Hindlimb muscle (tissue), 1 donor: ENCODE measurements at places on chromosomes 12 and 14.

DNA sequence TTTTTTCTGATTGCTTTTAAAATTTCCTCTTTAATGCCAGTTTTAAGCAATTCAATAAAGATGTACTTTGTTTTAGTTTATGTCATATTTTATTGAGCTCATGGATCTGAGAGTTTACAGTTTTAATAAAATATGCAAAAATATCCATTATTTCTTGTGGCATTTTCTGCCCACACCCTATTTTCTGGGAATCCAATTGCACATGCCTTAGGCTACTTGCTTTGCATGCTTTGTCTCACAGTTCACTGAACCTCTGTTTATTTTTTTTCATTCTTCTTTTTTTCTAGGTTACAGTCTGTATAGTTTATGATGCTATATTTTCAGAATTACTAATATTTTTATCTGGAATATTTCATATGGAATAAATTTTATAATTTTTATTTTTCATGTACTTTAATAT lies 1258.0 kb downstream of the FSCB start:
- no peak for DNase-seq

GRCh38 chr14:22418631-22419030 lies 170.4 kb downstream of the DAD1 start:
- DNase-seq, result no peak

- DNase-seq, result no peak
Observed at GRCh38 chr12:126359216-126359615, 1294.0 kb downstream of the AACS start.

DNA sequence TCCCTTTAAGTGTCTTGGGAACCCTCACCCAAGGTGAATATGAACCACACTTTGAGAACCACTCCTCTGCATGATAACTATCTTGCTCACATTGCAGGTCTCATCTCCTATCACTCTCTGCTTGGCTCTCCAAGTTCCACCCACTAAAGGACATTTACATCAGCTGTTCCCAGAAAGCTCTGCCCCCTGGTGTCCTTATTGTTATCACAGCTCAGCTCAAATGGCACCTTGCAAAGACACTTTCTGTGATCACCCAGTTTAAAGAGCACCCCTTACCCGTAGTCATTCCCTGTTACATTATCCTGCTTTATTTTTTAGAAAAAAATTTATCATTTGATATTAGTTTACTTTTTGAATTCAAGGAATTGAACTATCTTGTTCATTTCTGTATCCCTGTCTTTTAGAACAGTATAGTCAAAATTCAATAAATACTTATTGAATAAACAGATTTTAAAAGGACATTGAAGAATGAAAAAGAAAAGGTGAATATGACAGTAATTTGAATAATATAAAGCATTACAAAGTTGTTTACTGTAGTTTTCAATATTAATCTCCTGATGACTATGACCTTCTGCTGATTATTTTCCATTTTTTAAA lies 20.5 kb upstream of the GUCY2C start:
- peak; percentile 8 for DNase-seq

GRCh38 chr14:70755655-70756054 lies 53.7 kb downstream of the MAP3K9 start:
- DNase-seq, result no peak

DNA sequence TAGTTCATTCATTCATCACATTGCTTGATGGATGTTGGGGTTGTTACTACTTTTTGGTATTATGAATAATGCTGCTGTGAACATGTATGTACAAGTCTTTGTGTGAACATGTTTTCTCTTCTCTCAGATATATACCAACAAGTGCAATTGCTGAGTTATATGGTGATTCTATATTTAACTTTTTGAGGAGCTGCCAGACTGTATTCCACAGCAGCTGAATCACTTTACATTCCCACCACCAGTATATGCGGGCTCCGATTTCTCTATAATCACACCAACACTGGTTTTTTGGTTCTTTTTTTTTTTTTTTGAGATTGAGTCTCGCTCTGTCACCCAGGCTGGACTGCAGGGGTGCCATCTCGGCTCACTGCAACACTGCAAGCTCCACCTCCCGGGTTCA lies 22.2 kb upstream of the PLEKHG6 start:
- DNase-seq, result no peak

GRCh38 chr14:67426161-67426560 lies 14.2 kb upstream of the PLEK2 start:
- DNase-seq, result no peak

DNA sequence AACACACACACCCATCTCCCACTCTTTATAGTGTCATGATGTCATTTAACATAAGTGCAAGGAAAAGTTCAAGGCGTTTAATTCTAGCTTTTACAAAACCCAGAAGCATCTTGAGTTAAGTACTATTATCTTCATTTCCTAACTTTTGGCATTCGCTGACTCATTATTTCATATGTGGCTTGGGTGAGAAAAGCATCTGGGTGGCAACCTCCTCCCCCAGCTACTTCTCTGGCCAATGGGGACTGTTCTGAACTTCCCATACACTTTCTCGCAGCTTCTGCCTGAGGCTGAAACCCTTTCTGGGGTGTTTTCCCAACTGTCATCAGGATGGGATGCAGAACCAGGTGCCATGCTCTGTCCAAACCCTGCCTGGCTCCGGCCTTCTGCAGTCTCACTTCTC lies 2.8 kb upstream of the MARK3 start:
- DNase-seq, result no peak

GRCh38 chr12:62618319-62618718 lies 151.7 kb downstream of the MON2 start:
- DNase-seq, result no peak

DNA sequence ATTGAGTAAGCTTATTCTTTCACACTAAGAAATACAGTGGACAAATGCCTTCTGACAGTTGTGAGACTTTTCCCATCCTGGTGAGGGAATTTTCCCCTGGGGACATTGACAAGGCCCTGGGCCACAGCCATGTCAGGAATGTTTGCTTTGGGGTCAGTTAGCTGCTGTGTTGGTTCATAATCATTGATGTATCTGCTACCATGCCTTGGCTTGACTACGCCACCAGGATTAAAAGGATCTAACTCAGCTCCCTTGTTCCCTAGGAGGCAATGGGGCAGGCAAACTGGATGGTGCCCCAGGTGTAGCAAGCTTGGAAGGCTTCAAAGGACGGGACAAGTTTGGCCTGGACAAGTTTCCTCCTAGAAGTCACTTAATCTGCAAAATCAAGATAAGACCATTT lies 3.1 kb upstream of the CCDC88C start:
- no peak for DNase-seq

DNA sequence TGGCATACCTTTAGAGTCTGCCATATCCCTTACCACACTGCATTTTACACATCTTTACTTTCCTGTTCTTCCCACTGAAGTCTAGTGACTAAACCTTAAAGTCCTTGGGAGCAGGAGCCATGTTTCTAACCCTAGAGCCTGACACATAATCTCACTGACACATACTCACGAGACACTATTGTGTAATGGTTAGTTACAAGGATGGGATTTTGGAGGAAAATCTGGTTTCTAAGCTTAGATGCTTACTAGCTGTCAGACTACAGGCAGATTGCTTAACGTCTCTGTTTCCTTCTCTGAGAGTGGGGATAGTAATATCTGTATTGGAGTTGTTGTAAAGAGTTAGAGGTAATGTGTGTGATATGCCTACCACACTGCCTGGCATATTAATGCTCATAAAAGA lies 6.2 kb upstream of the DYRK4 start:
- no peak for DNase-seq

GRCh38 chr12:113007166-113007565 lies 28.8 kb downstream of the OAS2 start:
- DNase-seq, result no peak

DNA sequence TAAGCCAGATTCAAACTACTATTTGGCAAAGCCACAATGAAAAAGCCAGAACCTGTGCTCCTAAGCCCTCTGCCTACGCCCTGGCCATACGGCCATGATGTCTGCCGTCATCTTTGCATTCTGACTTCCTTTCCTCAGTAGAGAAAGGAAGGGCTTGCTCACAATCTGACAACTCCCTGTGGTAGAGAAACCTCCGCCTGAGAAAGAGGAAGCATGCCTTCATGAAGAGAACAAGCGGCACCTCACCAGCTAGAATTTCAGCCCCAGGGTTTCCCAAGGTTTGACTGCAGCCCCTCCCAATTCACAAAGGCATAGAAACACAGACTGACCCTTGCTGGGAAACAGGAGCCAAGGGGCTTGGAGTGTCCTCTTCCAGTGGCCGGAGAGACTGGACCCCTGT lies 25.7 kb downstream of the TEP1 start:
- DNase-seq, result no peak

DNA sequence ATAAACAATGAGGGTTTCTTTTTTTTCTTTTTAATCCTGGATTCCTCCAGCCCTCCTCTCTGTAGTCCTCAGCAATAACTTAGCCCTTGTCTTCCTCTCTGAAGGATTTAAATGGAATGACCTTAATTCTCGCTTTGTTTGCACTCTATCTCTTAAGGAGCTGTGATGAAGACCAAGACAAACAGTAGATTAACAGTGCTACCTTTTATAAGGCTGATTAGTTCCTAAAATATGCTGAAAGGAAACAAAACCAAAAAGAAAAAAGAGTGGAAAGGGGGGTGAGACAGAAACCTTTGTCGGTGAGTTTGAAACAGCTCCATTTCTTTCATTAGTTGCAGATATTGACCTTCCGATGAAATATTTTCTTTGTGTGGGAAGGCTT lies 38.7 kb upstream of the PTCSC3 start:
- no peak for DNase-seq

GRCh38 chr12:31562594-31563328 lies 28.2 kb downstream of the DENND5B start:
- no peak for DNase-seq

DNA sequence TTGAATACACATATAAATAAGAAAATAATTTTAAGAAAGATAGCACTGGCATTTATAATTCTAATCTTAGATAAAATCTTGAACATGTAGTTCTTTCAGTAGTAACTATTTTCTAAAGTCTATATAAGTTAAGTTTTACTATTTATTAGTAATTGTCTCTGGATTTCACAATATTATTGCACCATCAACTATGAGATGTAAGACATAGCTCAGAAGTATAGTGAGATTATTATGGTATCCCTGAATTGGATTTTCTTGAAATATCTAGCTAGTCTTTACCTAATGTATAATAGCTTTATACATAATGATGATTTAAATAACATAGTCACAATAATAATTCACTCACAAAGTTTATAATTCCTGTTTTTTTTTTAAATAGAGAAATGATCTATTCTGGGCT lies 6.7 kb downstream of the CLEC12A start:
- DNase-seq, result no peak

DNA sequence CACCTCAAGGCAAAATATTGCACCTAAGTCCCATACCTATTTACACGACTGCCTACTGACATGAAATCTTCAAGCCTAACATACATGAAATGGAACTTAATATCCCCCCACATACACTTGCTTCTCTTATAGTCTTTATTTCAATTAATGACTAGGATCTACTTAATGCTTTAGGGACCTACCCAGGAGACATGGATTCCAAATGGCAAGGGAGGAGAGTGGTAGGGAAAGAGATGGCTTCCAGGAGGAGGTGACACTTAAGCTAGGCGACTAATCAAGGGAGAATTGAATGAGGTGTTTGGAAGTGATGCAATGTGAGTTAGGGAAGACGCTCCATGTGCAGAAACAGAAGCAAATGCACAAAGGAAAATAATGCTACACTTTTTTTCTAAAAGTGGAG lies 9.7 kb upstream of the PPP1R12A start:
- no peak for DNase-seq

GRCh38 chr14:61925043-61925442 lies 162.8 kb downstream of the SNAPC1 start:
- no peak for DNase-seq

GRCh38 chr12:111076611-111077451 lies 156.5 kb upstream of the MYL2 start:
- DNase-seq, result no peak

- DNase-seq, result no peak
Observed at GRCh38 chr12:64746663-64747062, 12.5 kb downstream of the GNS start.

DNA sequence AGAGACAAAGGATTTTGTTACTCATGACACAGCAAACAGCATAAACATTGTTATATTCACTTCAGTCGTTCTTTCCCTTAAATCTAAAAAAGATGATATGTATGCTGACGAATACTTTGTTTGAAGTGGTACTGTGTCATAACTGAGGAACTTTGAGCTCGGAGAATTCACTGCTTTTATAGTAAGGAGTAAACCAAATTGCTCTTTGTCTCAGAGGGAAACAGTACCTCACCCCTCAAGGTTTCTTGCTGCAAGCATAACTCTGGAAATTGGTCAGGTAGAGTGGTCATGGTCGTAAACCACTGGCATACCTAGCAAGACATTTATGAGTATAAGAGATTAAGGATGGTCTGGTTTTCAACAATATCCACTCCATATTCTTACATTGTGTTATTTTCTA lies 160.2 kb upstream of the OR4E1 start:
- DNase-seq, result no peak

DNA sequence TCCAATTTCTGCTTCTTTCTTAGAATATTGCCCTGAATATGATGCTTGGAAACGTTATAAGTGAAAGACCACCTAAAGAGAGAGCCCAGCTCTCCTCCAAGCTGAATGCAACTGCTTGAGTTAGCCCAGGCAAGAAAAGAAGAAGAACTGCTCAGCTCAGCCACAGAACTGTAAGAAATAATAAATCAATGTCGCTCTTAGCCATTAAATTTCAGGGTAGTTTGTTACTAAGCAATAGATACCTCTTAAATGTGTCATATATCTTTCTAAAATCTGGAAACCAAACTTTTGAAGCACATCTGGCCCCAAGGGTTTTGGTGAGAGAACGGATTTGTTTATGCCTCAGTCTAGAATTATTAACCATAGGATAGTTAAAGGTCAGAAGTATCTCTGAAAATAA lies 50.4 kb downstream of the SLC6A15 start:
- no peak for DNase-seq

- DNase-seq, result no peak
Observed at GRCh38 chr12:64025174-64025958, 180.9 kb downstream of the SRGAP1 start.

DNA sequence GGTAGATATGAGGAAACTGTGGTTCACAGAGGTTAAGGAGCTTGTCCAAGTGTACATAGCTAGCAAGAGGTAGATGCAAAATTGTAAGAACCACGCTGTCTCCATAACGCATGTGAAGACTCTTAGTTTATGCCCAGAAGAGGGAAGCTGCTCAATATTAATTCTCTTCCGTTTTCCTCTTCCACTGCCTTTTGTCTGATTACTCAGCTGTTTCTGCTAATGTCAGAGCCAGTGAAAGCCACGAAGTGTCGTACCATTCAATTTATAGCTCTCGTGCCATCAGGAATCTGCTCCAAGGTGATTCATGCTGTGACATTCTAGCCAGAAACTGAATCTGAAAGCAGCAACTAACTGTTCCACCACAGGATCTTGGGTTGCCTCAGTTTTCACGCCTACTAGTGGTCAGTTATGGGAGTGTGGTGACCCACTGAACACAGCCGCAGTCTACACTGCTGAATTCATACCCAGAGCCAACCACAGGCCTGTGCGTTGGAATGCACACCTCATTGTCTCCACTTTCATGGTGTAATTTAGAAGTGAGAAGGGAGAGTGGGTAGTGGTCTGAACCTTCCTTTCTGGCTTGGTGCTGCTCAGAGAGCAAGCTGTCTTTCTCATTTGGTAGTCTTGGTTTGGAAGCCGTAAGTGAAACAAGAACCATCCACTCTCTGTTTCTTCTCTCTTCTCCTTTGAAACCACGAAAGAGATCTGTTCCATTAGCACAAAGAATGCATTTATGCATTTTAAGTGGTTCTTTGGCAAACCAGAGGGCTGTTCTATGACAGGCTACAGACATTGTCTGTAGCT lies 74.2 kb upstream of the NAP1L1 start:
- DNase-seq, result peak; percentile 9

GRCh38 chr12:57452937-57453509 lies 2.1 kb upstream of the INHBE start:
- DNase-seq, result peak; percentile 71

- DNase-seq, result no peak
Observed at GRCh38 chr14:103518422-103519042, 4.1 kb downstream of the CKB start.
